ENCODE measurements at places on chromosomes 1 and 21.

DNA sequence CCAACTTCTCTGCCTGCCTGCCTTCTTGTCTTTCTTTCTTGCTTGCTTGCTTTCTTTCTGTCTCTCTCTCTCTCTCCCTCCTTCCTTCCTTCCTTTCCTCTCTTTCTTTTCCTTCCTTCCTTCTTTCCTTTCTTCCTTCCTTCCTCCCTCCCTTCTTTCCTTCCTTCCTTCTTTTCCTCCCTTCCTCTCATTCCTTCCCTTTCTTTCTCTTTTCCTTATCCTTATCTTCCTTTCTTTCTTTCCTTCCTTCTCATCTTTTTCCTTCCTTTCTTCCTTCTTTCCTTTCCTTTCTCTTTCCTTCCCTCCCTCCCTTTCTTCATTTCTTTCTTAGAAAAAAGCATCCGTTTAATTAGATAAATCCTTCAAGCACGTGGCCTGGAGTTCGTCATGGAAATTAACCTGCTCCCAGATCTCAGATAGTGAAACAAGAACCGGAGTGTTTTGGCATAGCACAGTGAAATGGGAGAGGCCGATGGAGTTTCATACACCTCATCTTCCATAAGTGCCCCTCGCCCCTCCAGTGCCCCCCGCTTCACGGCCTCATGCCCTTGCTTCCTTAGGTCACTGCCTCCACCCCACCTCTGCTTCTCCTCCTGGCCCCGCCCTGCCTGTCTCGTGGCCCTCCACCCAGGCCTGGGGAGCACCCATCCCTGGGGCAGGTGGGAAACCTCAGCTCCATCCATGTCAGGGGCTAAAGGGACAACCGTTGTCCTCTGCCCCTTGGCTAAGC lies 11.3 kb downstream of the CASZ1 start:
- DNase-seq: no peak

DNA sequence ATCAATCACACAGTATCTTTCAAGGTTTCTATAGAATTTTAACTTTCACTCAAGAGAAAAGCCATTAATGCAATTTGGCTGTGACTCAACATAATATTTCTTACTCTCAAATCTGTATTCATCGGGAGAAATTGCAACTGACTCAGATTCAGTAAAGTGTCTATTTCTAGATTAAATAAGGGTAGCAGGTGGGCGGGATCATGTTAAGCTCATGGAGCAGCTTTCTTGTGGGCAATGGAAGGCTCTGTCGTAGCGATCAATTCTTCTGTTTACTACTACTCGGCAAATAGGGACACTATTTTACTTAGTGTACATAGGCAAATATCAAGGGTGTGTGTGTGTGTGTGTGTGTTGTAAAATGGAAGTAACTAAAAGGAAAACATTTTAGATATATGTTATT lies 423.6 kb upstream of the NEGR1 start:
- no peak for DNase-seq

DNA sequence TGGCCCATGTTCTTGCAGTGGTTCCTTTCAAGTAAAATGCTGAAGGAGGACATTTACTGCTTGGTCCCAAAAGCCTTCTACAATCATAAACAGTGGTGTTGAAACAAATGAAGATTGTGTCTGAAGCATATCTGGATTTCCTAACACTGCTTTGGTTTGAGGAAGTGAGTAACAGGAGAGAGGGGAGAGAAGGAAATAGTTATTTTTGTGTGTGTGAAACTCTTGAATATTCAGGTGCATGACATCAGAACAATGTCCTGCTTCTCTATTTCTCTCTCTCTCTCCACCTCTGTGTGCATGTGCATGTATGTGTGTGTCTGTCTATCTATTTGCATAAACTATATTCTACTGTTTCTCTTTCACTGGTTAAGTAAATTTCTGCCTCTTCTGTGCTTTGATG lies 61.4 kb upstream of the TNFSF18 start:
- no peak for DNase-seq

GRCh38 chr1:908661-909060 lies 15.1 kb upstream of the SAMD11 start:
- DNase-seq: no peak

DNA sequence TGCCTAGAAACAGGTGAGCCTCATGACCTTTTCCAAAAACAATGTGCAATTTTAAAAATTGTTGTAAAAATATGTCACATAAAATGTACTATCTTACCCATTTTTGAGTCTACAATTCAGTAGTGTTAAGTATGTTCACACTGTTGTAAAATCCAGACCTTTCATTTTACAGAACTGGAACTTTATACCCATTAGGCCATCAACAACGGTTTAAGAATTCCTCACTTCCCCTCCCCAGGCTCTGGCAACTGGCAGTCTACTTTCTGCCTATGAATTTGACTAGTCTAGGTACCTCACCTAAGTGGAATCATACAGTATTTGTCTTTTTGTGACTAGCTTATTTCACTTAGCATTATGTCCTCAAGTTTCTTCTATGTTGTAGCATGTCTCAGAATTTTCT lies 8.6 kb downstream of the CTSE start:
- no peak for DNase-seq

DNA sequence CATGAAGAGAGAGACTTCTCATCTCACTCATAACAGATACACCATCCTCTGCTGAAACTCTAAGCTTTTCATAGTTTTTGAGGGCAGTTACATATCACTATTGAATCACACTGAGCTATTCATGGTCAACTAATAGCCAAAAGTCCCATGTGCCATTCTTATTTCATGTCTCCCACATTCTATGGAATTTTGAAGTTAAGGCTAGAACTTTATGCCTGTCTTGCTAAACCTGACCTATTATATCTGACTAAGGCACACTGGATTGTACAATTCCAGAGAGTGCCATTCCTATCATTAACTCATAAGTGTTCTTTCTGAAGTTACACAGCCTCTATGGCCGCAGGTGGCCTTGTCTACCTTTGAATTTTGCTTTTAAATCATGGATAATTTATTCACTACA lies 254.3 kb downstream of the PTPRC start:
- no peak for DNase-seq

- DNase-seq: no peak
Measured at GRCh38 chr1:230141021-230141648, 74.1 kb downstream of the GALNT2 start.

Data from SK-MEL-5 (cell line).